ENCODE measurements at places on chromosomes 2 and 18. TPM values are rescaled to one million over a fixed set of nuclear protein-coding genes. Genes with fewer than 3 reads are reported as not detected.

DNA sequence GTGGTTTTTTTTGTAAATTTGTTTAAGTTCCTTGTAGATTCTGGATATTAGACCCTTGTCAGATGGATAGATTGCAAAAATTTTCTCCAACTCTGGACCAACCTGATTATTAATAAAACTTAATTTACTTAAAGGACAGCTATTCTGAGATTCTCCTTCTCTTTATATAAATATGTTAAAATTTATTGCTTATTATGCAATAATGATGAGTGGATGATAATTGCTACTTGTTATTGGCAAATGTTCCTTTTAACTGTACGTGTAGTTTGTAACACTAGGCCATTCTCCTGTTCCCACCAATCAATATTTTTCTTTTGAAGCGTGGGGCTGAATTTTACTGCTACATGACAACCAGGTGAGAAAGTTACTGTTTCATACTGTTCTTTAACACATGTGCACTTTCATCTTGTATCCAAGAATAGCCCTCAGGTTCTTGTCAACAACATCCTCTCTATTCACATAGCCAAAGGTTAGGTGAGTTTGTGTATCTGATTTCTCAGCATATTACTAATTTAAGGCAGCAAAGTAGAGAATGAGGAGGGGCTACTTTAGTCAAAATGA is 16.6 kb upstream of the STK17B start:
- no peak overlapping the region for H3K4me3 ChIP-seq
- no peaks in the 10 kb centered on the region for H3K4me1 ChIP-seq
- no peaks in the 10 kb centered on the region for H3K27me3 ChIP-seq
- H3K36me3 ChIP-seq: no peaks in the 10 kb centered on the region
- no peak for DNase-seq

DNA sequence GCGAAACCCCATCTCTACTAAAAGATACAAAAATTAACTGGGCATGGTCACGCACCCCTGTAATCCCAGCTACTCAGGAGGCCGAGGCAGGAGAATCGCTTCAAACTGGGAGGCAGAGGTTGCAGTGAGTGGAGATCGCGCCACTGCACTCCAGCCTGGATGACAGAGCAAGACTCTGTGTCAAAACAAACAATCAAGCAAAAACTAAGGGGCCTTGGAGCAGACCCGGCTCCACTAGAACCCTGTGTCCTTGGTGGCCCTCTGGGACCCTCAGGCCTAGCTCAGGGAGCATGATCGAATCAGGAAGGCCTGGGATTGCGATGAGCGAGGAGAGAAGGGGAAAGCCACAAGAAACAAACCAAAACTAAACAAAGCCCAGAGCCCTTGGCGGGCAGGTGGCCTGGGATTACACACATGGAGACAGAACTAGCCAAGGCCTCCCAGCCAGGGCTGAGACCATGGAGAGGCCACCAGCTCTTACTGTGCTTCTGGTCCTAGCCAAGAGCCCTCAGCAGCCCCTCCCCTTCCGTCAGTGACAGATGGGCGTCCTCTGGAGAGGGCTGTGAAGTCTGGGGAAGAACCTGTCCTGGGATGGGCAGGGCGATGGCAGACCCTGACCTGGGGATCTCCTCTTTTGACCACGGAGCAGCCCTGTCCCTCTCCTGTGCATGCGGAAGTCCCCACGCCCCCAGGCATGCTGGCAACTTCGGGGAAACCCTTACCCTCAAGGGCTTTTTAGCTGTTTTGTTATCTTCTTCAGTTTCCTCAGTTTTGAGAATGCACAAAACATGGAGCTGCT is 27.4 kb upstream of the CATIP start:
- no peaks in the 10 kb centered on the region for H3K36me3 ChIP-seq
- DNase-seq: no peak
- H3K4me3 ChIP-seq: no peak overlapping the region
- H3K27me3 ChIP-seq: no peaks in the 10 kb centered on the region
- H3K27ac ChIP-seq: no peak overlapping the region

The RPIA gene
- 4.5 TPM for total RNA-seq

The SPDYA gene
- 0.76 TPM for total RNA-seq

The TP53I3 gene
- 20.2 TPM for total RNA-seq

- no peak overlapping the region for H3K4me3 ChIP-seq
- DNase-seq: no peak
- H3K27ac ChIP-seq: no peak overlapping the region
These were observed 60.4 kb upstream of the TNP1 start for GRCh38 chr2:216920143-216920876.

The IL36G gene
- total RNA-seq: 0.28 TPM

DNA sequence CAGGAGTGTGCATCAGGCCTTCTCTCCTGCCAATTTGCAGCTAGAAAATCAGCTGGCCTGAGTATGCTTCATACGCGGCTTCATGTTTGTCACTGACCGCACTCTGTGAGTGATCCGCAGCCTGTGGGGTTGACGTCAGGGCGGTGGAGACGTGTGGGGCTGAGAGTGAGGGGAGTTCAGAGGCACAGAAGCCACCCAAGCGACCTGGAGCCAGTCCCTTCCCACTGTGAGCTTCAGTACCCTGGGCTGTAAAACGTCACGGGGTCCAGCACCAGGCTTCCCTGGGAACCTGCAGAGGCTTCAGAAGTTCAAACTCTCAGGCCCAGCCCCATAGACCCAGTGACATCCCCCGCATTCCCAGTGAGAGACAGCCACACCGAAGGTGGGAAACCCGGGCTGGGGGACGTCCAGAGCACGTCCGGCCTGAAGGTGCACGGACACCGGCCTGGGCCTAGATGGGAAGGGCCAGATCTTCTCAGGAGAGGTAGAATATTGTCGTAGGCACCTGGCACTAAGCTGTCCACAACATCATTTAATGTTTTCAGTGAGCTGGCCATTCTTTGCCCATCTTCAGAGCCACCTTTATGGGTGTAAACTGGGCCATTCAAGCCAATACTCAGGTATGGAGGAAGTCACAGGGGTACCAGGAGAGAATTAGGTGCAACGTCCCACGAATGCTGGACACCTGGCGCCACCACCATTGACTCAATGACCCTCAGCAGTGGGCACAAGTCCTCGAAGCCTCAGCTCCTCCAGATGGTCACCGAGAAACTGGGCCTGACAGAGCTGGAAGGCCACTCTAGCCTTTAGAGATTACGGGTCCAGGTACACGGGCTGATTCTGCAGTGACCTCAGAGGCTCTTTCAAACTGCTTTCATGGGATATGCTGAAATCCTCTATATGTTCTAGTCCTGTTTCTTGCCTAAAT is 235.6 kb upstream of the MYT1L start:
- H3K36me3 ChIP-seq: no peaks in the 10 kb centered on the region
- no peaks in the 10 kb centered on the region for H3K4me1 ChIP-seq
- H3K27me3 ChIP-seq: no peaks in the 10 kb centered on the region
- no peak for DNase-seq
- H3K27ac ChIP-seq: no peak overlapping the region

GRCh38 chr2:86420913-86421312 is 20.3 kb upstream of the KDM3A start:
- H3K4me1 ChIP-seq: no peaks in the 10 kb centered on the region
- no peaks in the 10 kb centered on the region for H3K27me3 ChIP-seq
- H3K27ac ChIP-seq: no peak overlapping the region
- H3K36me3 ChIP-seq: no peaks in the 10 kb centered on the region

The AUP1 gene
- 109 TPM for total RNA-seq

DNA sequence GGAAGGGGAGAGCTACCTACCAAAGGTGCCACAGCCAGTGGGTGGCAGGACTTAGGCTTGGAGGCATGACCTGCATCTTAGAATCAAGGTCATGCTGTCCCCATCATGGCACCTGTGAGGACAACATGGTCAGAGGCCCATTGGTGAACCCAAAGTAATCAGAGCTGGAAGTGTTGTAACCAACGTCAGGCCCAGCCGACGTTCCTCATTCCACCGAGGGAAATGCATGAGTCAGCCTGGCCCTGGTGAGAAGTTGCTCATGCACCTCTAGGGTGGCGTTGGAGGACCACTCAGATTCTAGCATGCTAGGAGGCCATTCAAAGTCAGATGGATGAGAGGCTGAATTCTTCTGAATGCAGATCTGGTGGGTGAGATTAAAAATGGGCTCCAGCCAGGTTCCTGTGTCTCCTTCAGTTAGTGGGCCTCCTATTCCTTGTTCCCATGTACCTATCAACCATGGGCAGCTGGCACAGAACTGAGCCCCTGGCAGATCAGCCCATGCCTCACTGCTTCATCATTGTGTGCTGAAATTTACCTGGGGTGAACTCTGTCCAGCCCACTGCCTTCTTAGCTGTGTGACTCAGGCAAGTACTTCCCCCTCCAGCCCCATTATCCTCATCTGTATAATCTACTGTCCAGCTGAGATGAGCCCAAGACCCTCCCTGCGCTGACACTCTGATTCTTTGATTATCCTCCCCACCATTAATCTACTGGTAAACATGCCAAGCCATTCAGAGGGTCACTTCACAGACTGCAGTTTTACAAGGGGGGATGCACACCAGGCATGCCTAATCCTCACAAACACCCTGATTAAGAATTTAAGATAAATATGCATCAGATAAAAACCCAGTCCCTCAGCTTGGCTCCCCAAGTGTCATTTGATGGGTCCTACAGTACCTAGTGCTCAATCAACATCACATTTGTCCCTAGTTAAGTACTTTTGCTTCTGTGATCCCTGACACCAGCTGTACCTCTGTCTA is 14.0 kb downstream of the SLC14A2 start:
- no peaks in the 10 kb centered on the region for H3K27me3 ChIP-seq
- no peak overlapping the region for H3K4me3 ChIP-seq
- H3K4me1 ChIP-seq: no peaks in the 10 kb centered on the region

The CCBE1 gene
- total RNA-seq: 36.0 TPM
